ENCODE measurements at places on chromosomes 12 and 14. TPM values are rescaled to one million over a fixed set of nuclear protein-coding genes. Genes with fewer than 3 reads are reported as not detected.

Gene MYRFL
- total RNA-seq = not detected

Gene KCNA5
- not detected for total RNA-seq

Gene NELL2
- not detected for total RNA-seq

Gene TMEM117
- 2.5 TPM for total RNA-seq

Gene PAPLN
- total RNA-seq = 7.8 TPM

Gene TCL1A
- not detected for total RNA-seq

Gene TBC1D30
- 1.7 TPM for total RNA-seq

Gene CPNE6
- total RNA-seq = not detected

Gene LUM
- 0.21 TPM for total RNA-seq

Gene KRT71
- total RNA-seq = not detected

Gene GALNT9
- 6.8 TPM for total RNA-seq

Gene AICDA
- not detected for total RNA-seq

Gene SERPINA1
- 3.1 TPM for total RNA-seq

Gene MYL2
- 0.25 TPM for total RNA-seq

All from A549 treated with RU486 at 1 μM for 4 hours (cell line).